ENCODE measurements at places on chromosomes 7 and 10.

DNA sequence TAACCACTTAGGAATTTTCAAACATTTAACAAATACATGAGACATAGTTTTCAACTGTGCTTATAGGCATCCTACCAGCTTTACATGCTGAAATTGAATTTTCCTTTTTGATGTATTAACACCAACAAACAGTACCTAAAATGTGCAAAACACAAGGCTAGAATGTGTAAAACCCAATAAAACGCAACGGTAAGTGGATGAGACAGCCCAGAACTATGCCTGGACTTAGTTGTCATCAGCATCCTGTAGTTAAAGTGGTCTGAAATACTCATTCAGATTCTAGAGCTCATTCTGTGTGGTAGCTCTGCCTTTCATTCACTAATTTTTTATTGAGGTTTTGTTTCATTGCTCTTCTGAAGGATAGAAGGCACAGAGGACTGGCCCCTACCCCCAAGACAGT lies 137.1 kb downstream of the BMPER start:
- no peak overlapping the region for H3K27ac ChIP-seq
- no peaks in the 10 kb centered on the region for H3K4me1 ChIP-seq
- H3K36me3 ChIP-seq: no peaks in the 10 kb centered on the region
- DNase-seq: no peak
- no peak overlapping the region for H3K4me3 ChIP-seq

DNA sequence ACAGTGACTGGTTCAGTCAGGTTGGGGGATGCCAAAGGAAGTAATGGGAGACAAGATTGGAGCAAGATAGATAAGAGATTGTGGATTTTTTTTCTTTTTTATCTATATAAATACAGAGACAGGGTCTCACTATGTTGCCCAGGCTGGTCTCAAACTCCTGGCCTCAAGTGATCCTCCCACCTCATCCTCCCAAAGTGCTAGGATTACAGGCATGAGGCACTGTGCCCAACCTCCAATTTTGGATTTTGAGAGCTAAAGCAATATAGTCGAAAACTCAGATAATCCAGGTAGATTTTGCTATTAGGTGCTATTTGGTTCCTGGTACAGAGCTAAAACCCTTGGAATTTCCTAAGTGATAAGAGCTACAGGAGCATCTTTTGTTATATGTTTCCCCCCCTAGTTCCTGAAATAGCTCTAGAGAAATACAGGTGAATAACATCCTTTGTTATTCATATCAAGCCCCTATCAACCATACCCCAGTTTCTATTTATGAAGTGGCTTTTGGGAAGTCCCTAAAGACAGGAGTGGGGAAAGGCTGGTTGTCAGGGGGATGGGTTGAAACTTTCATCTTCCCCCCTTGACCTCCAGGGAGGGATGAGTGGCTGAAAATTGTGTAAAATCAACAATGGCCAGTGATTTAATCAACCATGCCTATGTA lies 151.2 kb downstream of the CFTR start:
- no peak overlapping the region for H3K27ac ChIP-seq
- H3K36me3 ChIP-seq: no peaks in the 10 kb centered on the region
- H3K4me1 ChIP-seq: no peaks in the 10 kb centered on the region
- no peak for DNase-seq
- no peak overlapping the region for H3K4me3 ChIP-seq

- H3K4me3 ChIP-seq: no peak overlapping the region
- H3K36me3 ChIP-seq: peaks cover 21% of the 10 kb centered on the region
- no peaks in the 10 kb centered on the region for H3K27me3 ChIP-seq
- no peak for DNase-seq
These were observed 147.0 kb downstream of the NRP1 start for GRCh38 chr10:33187427-33187999.

- no peaks in the 10 kb centered on the region for H3K36me3 ChIP-seq
- peaks cover 27% of the 10 kb centered on the region for H3K27me3 ChIP-seq
- no peak overlapping the region for H3K27ac ChIP-seq
- peaks cover 11% of the 10 kb centered on the region for H3K4me1 ChIP-seq
These were observed 3.0 kb downstream of the IRF5 start for GRCh38 chr7:128940494-128941322.

- DNase-seq: no peak
- no peak overlapping the region for H3K4me3 ChIP-seq
- H3K36me3 ChIP-seq: no peaks in the 10 kb centered on the region
- no peak overlapping the region for H3K27ac ChIP-seq
- H3K4me1 ChIP-seq: no peaks in the 10 kb centered on the region
- H3K27me3 ChIP-seq: no peaks in the 10 kb centered on the region
These were observed 1307.6 kb downstream of the XPNPEP1 start for GRCh38 chr10:108615576-108616320.

- no peaks in the 10 kb centered on the region for H3K27me3 ChIP-seq
- H3K36me3 ChIP-seq: no peaks in the 10 kb centered on the region
- peak overlapping the region; percentile 15 for H3K27ac ChIP-seq
- no peaks in the 10 kb centered on the region for H3K4me1 ChIP-seq
- DNase-seq: no peak
These were observed 6.4 kb upstream of the CSTF2T start for GRCh38 chr10:51705774-51706173.

GRCh38 chr7:126570845-126571244 lies 681.9 kb downstream of the GRM8 start:
- H3K27ac ChIP-seq: no peak overlapping the region
- no peak overlapping the region for H3K4me3 ChIP-seq
- H3K36me3 ChIP-seq: no peaks in the 10 kb centered on the region
- no peak for DNase-seq
- H3K4me1 ChIP-seq: no peaks in the 10 kb centered on the region
- no peaks in the 10 kb centered on the region for H3K27me3 ChIP-seq

Measured in heart left ventricle (tissue), 16 donors.